GM13977 (cell line): ENCODE measurements at places on chromosomes 2 and 18.
A peak's percentile ranks its signal among the peaks of the same experiment; 100 is the strongest.

DNA sequence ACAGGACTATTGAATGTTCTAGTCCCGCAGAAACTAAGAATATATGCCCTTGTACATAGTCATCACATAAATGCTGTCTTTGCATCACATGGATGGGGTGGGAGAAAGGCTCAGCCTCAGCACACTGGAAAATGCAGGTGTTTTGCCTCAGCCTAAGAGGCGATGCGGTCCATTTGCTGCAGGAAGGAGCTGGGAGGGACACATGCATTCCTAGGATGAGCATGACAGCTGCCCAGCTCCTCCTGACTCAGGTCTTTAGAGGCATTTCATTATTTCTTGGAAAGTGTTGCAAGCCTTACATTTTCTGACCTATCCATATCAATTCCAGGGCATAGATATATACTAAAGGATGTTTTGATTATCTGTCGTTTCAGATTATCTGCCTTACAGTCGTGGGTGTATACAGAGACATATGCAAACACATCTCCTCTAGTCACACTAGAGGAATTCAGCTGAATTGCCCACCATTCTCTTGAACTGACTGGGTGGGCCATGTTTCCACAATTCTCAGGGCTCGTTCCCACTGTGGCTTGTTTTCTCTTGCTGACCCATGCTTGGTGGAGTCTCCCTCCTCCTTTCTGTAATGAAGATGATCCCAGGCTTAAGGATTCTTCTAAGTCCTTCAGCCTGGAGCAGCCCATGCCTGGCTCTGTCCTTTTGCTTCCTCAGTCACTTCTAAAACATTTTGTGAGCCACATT, 156.9 kb downstream of the SETBP1 start:
- no peak for DNase-seq

DNA sequence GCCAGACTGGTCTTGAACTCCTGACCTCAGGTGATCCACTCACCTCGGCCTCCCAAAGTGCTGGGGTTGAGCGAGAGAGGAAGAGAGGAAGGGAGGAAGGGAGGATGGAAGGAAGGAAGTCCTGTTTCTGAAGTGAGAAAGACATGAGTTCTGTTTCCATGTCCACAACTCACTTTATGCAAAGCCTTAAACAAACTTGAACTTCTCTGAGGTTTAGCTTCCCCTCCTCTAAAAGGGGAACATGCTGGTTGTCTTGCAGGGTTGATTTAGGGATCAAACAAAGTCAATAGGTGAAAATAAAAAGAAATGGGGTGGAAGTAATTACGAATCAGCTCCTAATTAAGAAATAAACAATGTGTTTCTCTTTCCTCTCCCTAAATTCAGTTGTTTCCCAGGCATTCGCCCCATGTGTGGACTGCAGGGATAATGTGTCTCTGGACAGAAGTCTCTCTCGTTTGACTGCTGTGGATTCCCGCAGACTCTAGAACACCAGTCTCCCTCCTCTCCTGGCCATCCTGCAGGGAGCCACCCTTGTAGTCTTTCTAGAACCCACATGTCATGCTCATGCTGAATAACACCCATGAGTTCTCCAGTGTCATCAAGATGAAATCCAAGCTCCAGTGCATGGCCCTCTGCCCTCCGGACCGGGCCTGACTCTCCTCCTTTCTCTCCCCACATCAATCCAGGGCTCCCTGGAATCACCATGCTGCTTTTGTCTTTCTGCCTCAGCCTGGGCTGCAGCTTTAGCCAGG, 229.3 kb upstream of the TRIB2 start:
- DNase-seq, result no peak

- DNase-seq, result no peak
These were observed 341.6 kb upstream of the CDH7 start for GRCh38 chr18:65409261-65409660.

DNA sequence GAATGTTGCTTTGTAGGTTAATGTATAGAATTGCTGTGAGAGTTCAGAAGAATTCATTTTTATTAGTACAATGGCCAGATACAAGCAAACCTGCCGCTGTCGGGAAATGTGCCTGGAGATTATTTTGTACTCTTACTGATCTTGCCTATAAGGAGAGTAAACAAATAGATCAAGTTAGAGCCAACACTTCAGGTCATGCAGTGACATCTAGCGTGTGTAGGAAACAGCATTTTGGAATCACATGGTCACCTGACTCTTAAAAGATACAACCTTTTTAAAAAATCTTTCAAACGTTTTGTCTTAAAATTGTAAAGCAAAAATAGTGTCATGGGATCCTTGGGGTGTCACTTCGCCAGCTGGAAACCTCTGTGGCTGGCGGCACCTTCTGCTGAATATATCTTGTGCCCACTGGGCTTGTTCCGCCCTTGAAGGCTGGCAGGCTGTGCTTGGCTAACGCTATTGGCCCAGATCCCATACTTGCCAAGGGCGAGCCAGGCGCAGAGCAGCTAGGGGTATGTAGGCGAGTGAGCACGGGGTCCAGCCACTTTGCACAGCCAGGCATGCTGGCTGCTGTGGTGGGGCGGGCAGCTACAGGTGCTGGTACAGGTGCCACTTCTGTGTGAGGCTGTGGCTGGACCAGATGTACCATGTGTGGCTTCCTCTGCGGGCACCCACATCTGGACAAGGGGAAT, 19.5 kb upstream of the RPRM start:
- DNase-seq, result no peak

- peak; percentile 52 for DNase-seq
These were observed 4.8 kb downstream of the NEU4 start for GRCh38 chr2:241813644-241814392.

- no peak for DNase-seq
These were observed 31.4 kb downstream of the SH3BP4 start for GRCh38 chr2:234983011-234983726.

GRCh38 chr2:39483534-39483933, 46.4 kb upstream of the MAP4K3 start:
- no peak for DNase-seq

DNA sequence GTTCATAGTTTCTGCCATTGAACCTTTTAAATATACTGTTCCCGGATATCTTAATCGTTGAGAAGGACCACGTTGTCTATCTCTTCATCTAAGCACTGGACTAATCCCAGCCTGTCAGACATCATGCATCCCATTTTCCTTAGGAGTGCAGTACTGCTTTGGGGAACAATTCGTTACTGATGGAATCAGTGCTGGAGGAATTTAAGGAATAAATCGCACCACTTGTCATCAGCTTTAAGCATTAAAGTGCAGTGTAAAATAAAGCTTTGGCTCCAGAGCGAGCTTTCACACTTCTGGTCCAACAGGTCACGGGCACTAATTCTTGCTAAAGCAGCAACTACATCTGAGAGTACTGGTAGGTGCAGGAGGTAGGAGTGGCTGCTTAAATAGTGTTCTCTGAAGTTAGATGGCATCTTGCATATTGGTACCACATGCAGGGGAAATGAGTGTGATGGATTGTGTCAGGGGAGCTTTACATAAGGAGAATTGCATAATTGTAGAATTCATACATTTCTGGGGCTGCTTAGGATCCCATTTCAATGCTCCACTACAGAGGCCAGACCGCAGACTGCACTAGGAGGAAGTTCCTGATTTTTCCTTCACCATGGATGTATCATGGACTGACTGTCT, 105.7 kb upstream of the RASGRP3 start:
- no peak for DNase-seq

DNA sequence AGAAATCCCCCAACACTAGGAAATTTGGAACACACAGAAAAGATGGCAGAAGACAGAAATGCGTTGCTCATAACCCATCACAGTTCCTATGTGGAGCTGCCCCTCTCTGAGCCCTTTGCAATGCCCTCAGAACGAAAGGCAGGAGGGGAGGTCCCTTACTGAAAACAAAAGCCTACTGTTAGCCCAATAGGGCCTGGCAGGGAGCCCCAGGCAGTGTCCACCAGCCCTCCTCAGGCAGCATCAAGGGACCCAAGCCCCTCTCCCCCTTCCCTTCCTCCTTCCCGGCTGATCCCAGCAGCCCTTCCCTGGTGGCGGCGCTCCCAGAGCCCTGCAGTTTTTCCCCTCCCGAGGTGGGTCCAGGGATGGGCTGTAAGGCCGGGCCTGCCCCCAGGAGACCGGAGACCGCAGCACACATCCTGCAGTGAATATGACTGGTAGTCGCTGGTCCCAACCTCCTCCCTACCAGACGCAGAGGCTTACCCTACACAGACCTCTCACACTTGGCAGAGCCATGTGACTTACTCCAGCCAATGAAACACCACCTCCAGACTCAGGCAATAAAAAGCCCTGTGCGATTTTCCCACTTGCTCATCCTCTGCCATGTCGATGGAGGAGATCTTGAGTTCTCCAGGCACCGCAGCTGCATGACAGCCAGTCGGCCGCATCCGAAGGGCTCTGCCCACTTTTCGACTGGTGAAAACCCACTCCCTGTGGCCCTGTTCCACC, 19.4 kb upstream of the DUSP2 start:
- DNase-seq, result peak; percentile 82

DNA sequence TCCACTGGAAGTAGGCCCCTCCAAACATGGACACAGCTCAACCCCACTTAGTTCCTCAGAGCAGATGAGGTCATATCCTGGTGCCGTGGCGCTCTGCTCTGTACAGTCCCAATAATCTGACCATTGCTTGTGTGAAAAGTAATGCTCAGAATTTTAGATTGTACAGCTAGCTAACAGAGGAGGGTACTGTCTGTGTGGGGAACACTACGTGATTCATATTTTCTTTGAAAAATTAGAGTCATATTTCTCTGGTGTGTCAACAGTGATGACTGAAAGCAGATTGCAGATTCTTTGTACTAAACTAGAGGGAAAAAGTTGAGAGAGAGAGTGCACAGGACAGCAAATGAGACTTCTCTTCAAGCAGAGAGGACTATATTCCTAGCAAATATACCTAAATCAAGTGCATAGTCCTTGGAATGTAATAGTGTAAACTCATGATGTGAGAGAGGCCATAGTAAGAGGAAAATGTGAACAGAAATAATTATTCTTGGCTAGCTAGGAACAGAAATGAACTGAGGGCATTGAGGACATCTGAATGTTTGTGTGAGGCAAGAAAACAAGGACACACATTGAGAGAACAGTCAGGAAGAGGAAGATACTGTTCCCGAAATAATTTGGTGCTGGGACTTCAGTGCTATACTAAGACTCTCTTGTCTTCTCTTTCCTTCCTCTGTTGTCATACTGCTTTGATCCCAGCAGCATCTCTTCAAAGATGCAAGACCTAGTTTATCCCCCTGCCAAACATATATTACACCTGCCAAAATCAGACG, 157.0 kb upstream of the RND3 start:
- no peak for DNase-seq

DNA sequence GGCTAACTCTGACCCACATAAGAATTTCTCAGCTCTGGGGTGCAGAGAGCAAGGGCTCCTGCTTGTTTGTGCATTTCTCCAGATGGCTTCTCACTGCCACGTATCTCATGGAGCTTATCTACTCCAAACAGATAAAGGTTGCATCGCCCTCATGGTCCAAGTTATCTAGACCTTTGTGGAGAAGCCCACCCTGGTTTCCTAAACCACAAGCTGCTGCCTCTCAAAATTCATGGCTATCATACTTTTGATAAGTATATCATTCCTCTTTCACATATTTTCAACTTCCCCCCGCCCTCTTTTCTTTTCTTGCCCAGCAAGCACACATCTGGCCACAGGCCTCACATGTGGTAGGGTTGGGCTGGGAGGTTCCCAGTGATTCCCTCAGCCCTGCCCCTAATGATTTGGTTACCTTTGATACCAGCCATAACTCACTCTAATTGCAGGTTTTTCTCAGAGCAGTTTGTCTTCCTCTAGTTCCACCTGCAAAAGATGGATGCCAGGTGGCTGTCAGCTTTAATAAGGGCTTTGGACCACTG, 146.0 kb downstream of the RHBDD1 start:
- no peak for DNase-seq

GRCh38 chr2:74278694-74279093, 64.5 kb downstream of the SLC4A5 start:
- DNase-seq, result no peak

GRCh38 chr18:72727038-72727655, 140.6 kb downstream of the NETO1 start:
- no peak for DNase-seq

DNA sequence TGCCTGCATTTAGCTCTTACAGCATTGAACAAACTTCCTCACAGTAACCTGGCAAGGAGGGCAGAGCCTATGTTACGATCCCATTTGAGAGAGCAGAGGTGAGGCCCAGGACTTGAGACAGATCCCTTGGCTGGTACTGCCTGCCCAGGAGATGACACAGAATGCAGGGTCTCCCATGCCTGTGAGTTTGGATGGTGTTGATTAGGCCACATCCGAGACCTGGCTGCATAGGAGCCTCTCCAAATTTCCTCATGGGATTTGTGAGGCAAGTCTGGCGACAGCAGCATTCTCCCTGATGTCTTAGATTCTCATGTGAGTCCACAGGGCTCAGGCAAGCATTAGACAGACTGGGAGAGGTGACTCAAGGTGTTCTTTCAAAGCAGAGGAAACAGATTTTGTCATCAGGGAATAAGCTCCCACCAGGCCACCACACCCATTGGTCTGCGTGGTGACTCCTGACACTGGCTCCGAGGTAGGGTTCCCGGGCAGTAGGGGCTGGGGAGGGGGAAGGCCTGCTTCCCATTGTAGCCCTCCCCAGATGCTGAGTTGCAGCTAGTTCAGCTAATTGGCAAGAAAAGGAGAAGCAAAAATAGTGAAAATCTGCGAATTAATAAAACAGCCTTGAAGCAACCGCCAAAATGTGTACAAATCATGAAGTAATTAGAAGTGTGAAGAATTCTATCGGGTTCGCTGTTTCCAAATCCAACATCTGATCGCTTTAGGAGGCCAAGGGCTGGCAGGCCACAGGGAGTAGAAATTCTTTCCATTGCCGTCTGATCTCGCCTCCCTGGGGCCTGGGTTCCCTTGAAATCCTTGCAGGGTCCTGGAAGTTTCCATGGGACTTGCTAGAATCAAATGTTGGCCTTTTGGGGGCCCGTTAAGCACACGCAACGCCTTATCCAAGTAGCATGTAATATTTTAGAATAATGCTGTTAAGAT, 68.0 kb downstream of the MAPK4 start:
- no peak for DNase-seq

GRCh38 chr2:147487286-147487977, 357.4 kb upstream of the ACVR2A start:
- no peak for DNase-seq

GRCh38 chr2:159998961-159999360, 63.5 kb downstream of the PLA2R1 start:
- no peak for DNase-seq

DNA sequence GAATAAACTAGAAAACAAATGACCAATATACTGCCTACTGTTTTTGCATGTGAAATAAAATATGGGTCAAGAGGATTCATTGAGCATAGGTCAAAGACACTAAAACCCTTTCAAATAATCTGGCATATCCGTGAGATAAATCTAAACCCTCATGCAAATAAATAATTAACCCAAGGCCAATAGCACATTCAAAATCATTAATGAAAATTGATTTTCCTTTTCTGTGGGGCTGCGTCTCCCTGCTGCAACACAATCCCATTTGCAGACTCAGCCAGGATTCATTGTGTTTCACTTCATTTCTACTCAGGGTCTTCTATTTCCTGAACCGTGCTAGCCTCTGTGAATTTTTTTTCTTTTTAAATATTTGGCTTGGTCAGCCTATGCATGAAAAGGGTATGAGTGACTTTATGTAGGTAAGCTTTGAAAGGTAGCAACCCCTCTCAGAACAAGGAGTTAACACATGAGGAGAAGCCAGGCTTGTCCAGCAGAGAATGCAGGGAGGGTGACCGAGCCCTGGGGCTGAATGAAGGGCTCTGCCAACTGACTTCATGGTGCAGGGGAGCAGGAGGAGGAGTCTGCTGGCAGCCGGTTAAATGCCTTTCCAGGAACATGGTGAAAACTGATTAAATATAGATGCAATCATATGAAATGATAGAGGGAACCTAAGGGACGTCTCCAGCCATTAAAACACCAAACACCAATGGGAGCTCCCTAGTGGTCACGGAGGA, 10.3 kb upstream of the CTAGE1 start:
- no peak for DNase-seq

- DNase-seq, result no peak
These were observed 243.5 kb downstream of the WDPCP start for GRCh38 chr2:63344575-63345284.
